Naive thymus-derived CD8-positive, alpha-beta T cell (primary cell): ENCODE measurements at places on chromosomes 4 and X.

DNA sequence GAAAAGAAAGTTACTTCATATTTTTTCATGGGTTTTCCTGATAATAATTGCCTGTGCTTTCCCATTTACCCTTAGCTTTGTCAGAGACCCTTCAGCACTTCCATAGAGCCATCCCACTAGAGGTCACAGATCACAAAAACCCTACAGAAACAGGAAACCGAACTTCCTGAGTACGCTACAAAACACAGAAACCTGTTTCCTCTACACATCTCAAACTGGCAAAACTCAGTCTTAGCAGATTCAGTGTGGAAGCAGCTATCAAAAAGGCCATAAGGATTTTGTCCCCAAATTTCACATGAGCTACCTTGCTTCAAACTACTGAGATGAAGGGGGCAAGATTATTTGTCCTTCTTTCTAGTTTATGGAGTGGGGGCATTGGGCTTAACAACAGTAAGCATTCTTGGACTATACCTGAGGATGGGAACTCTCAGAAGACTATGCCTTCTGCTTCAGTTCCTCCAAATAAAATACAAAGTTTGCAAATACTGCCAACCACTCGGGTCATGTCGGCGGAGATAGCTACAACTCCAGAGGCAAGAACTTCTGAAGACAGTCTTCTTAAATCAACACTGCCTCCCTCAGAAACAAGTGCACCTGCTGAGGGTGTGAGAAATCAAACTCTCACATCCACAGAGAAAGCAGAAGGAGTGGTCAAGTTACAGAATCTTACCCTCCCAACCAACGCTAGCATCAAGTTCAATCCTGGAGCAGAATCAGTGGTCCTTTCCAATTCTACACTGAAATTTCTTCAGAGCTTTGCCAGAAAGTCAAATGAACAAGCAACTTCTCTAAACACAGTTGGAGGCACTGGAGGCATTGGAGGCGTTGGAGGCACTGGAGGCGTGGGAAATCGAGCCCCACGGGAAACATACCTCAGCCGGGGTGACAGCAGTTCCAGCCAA lies at the start of gene MMRN1:
TSS of gene MMRN1 (plus strand) at position 206 of the 902 bp plus-strand sequence. CDS start at position 324, 118 bp downstream.
- DNase-seq = no peak

DNA sequence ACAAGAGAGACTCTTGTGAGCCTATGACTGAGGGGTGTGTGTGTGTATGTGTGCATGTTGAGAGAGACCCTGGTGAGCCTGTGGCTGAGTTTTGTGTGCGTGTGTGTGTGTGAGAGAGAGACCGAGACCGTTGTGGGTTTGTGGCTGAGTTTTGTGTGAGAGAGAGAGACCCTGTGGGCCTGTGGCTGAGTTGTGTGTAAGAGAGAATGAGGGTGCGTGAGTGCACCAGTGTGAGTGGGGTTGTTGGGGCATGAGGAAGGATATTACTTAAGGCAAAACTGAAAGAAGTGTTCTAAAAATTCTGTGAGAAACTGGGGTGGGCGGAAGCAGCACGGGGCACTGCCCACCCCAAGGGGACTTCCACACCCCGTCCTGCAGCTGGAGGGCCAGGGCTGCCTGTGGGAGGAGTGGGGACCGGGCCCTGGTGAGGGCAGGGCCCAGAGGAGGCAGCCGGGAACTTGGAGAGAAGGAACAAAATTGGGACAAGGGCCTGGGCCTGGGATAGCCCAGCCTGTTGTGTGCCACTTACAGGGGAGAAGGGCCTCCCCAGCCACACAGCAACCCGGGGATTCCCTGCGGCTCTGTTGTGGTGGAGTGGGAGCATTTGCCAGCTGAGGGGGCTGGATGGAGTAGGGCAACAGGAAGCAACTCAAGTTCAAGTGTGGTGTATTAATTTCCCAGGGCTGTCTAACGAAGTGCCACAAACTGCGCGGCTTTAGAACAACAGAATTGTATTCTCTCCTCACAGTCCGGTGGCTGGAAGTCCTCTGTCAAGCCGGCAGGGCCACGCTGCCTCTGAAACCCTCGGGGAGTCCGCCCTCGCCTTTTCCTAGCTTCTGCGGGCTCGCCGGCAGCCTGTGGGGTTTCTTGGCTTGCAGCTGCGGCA lies 22.1 kb downstream of the TMEM131L start:
- DNase-seq = peak; percentile 81

GRCh38 chrX:19195243-19195610 lies 73.0 kb upstream of the ADGRG2 start:
- DNase-seq = no peak

DNA sequence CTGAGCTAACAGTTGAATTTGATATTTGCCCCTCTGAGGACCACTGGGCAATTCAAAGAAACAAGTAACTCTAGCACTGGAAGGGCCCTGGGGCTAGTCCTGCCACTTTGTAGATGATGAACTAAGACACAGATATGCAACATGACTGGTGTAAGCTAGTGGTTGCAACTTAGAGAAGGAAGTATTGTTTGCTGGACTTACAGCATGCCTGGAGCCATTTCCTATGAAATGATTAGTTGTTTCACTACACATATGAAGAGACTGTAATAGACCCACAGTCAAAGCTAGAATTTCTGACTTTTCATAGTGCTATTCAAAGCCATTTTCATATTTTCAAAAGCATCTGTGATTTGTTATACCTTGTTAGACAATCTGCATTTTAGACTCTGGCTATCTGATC lies 96.2 kb downstream of the TSPAN7 start:
- DNase-seq = no peak

- peak; percentile 9 for DNase-seq
Measured at GRCh38 chr4:55435141-55435841, 39.5 kb downstream of the TMEM165 start.

GRCh38 chrX:82912382-82912781 lies 595.7 kb upstream of the POU3F4 start:
- DNase-seq = no peak

DNA sequence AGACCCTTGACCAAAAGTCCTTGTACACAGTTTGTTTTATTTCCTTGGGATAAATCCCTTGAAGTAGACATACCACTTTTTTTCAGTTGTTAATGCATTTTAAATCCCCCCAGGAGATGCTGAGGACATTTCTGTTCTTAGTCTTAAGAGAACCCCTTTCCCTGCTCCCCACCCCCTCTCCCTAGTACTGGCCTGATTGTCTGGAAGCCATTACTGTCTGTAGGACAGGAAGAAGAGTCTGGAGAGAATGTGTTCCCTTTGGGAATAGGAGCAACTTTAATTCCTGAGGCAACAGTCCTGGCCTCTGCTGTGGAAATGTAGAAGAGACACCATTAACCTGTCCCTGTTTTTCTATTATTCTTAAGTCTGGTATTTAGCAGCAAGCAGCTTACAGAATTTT lies 52.3 kb upstream of the TMEM131L start:
- DNase-seq = no peak
